Caudate nucleus (tissue), 63 donors: ENCODE measurements at places on chromosomes 16 and 17.

DNA sequence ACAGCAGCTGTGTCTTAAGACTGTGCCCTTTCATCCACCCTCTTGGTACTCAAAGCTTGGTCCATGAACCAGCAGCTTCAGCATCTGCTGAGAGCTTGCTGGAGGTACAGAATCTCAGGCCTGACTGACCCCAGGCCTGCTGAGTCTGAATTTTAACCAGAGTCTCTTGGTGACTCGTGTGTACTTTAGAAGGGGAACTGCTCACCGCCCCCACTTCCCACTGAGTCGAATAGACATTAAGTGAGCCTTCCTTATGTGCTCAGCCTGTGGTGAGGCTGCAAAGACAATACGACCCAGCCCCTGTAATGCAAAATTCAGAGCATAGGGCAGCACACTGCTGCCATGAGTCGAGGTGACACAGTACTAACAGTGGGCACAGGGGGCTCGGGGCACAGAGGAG lies 662.8 kb downstream of the WWOX start:
- no peak for DNase-seq

GRCh38 chr16:56911771-56912571 lies 20.0 kb upstream of the HERPUD1 start:
- DNase-seq, result peak; percentile 24

GRCh38 chr17:40564883-40565768 lies at the start of gene CCR7:
TSS of gene CCR7 (minus strand) at chr17:40565472. CDS start at chr17:40565409, 63 bp downstream.
- DNase-seq, result no peak

DNA sequence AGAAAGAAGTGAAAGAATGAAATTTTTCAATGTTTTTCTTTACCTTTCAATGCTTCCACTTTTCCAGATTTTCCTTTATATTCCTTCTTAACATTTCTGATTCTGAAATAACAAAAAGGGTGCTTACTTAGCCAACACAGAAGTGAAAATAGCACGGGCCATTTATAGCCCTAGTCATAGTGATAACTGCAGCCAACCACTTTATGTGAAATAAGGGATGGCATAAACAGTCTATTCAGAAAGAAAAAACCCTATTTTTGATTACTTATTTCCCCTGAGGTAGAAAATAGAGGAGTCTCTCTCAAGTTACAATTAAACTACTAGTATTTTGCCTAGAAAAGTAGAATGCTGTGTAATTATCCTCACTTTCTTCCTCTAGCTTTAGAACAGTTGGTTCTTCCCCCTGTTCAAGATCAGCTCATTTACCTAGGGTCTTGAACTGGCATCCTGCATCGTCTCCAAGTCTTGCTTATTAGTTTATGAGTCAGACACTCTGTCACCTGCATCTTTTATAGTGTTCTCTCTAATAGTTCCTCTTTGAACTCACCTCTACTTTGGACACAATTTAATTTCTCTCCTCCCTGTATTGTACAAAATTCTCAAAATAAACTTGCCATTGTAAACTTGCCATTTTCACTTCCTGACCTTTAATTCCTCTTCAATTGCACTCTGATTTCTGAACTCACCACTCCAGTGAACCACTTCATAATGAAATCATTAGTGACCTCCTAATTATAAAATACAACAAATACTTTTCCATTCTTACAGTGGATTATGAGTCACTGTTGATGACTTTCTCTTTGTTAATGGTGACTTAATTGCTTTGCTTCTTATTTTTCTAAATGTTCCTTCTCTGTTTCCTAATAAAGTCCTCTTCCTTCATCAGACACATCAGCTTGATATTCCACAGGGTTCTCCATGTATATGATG lies 23.6 kb downstream of the ABCA6 start:
- no peak for DNase-seq

GRCh38 chr17:57739402-57740234 lies 5.5 kb downstream of the CCDC182 start:
- DNase-seq, result no peak

DNA sequence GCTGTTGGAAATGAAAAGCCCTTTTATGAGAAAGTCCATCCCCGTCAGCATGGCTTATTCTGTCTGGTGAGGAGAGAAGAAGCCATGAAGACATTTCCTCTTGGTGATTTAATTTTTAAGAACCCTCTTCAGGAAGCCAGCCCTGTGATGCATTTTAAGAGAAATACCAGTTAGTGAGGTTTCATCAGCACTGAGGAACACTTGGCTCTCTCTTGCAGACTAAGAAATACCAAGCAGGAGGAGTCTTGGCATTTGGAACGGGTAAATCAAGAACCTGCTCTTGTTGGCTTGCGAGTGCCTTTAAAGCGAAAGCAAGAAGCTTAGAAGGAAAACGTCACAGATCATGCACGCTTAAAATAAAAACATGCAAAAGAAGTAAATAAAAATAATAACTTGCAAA lies 17.5 kb downstream of the RAB11FIP3 start:
- DNase-seq, result no peak

GRCh38 chr17:81298325-81298990 lies 3.4 kb upstream of the SLC38A10 start:
- DNase-seq, result no peak

- no peak for DNase-seq
Measured at GRCh38 chr16:10256784-10257641, 74.8 kb upstream of the GRIN2A start.

GRCh38 chr17:76270127-76270592 lies 5.0 kb downstream of the UBALD2 start:
- no peak for DNase-seq

GRCh38 chr16:86213437-86214205 lies 296.7 kb upstream of the FOXF1 start:
- no peak for DNase-seq

- no peak for DNase-seq
Measured at GRCh38 chr16:52078716-52079655, 468.0 kb downstream of the TOX3 start.

GRCh38 chr17:38658741-38659345 lies 15.9 kb downstream of the EPOP start:
- DNase-seq, result peak; percentile 6

DNA sequence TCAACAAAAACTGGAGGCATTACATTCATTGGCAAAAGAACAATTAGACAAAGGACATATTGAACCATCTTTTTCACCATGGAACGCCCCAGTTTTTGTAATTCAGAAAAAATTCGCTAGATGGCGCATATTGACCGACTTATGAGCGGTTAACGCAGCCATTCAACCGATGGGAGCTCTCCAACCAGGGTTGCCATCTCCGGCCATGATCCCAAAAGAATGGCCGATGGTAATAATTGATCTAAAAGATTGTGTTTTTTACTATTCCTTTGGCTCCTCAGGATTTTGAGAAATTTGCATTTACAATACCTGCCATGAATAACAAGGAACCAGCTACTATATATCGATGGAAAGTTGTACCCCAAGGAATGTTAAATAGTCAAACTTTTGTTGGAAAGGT lies 21.4 kb downstream of the ALOX15B start:
- DNase-seq, result peak; percentile 56

DNA sequence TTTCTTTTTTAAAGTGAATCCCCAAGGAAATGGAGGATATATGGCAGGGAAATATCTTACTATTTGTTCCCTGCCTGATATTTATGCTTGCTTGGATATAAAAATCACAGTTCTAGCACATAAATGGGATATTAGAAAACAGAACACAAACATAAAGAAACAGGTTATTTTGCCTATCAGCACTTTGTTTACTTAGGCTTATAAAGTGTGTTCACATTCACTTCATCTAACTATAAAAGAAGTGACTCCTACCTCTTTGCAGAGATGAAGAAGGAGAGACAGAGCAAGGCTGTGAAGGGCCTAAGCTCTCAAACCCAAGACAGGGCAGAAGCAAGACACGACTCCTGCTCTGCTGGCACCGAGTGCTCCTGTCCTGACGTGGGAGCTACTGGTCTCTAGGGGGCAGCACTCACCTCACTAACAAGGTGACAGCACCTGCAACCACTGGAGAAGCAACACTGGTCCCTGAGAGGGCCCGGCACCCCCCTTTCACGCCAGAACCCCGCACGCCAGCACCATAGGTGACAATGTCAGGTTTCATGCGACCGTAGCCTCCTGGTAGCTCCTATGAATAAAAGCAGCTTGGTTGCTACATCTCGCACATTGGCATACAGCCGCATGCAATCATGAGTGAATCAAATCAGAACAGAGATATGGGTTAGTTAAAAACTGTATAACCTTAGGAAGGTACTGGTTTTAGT lies 32.0 kb downstream of the MBTPS1 start:
- no peak for DNase-seq

DNA sequence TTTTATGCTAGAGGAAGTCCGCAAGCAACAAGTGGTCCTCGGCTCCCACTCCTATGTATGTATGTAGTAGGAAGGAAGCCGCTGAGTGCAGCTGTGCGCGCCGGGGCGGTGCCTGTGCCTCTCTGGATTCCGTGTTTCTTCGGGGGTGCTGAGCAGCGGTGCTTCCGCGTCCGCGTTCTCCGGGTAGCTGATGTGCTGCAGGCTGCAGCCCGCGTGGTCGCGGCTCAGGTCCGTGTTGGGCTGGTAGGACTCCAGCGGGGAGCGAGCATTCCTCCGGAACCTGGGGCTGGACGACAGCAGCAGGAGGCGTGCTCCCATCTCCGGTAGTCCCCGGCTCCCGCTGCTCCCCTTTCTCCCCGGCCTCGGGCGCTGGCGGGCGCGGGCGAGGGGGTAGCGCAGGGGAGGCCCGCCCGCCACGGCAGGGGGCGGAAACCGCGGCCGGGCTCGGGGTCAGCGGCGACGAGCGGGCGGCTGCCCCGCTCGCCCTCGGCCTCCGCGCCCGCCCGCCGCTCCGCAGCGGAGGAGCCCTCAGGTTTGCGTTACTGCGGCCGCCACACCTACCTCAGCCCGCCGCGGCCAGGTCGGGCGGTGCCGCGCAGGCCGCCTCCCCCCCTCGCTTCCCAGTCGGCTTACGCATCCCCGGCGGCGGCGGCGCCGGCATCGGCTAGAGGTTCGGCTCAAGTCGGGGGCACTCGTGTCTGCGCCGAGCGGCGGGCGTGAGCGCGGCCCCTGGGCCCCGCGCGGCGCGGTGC lies 487 bp downstream of the C17orf67 start:
- no peak for DNase-seq

- DNase-seq, result no peak
Measured at GRCh38 chr17:2775206-2775605, 21.0 kb upstream of the RAP1GAP2 start.

DNA sequence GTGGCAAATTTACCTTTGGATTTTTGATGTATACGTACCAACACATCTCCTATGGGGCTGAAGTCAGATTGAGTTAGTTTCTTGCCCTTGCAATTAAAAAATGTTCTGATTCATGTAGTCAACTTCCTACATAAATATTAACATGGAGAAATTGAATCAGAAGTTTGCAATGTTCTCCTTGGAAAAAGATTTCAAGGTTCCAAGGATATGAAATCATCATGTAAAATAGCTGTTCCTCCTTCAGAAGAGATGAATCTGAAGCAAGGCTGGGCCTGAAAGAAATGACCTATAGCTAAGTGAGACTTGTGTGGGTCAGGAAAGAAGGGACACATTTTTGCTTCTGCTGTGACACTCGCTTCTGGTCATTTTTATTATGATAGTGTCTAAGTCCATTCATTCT lies 131.7 kb downstream of the RGS9 start:
- DNase-seq, result no peak

DNA sequence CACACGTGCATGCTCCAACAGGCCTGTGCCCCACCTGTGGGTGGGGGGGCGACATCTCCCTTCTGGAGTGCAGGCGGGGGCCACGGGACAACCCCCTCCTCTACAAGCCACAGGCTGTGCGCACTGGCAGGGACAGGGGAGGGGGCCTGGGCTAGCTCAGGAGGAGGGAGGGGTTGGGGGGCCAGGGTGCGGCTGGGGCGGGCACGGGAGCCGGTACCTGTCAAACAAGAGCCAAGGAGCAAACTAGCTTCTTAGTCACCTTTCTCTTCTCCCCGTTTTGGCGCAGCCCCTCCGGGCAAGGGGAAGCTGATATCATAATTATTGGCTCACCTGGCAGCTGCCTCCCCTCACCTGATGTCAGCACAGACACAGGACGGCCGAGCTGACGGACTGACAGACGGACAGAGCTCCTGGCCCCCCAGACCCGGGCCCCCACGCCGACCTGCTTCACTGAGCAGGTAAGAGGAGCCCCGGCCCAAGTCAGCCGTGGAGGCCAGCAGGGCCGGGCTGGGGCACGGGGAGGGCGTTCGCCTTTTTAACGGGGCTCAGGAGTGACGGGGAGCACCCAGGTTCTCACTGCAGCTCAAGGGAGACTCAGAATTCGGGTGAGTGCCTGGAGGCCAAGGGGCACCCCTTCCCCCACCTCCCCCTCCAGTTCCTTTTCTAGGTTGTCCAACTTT lies at the start of gene FOXN1:
Gene FOXN1 (plus strand): TSS at position 363 of the 680 bp plus-strand sequence. CDS start 17,622 bp downstream, outside the sequence.
- no peak for DNase-seq

GRCh38 chr16:8849411-8850011 lies 19.3 kb downstream of the CARHSP1 start:
- DNase-seq, result no peak

DNA sequence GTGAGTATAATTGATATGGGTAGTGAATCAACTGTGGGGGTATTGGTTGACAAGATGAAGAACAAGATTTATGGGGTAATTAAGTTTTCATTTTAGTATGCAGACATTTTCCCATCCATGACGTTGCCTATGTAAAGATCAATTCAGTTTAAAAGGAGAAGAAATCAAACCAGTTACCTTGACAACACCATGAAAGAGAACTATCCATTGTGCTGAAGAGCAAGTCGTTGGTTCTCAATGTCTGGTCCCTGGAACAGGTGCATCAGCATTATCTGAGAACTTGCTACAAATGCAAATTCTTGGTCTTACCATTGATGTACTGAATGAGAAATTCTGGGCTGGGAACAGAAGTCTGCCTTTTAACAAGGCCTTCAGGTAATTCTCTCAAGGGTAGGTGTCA lies 801 bp upstream of the OR4D2 start:
- DNase-seq, result no peak

DNA sequence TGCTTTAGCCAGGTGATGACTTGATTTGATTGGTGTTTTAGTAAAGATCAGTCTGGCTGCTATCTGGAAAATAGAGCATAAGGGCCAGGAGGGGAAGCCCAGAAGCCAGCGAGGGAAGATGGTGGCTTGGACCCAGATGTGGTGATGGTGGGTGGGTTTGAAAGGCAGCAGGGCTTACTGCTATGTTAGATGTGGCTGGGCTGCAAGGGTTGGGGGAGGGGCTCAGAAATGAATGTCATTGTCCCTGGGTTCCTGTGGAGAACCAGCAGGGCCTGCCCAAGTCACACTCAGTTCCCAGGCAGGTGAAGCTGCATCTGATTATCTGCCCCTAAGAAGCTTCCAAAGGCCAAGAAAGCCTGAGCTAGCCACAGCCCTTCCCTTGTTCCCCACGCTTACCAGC lies 71.7 kb upstream of the BRD7 start:
- DNase-seq, result no peak
